A549 treated with AZD2906 at 1 μM for 4 hours (cell line): ENCODE measurements at places on chromosomes 7 and 10. TPM values are rescaled to one million over a fixed set of nuclear protein-coding genes. Genes with fewer than 3 reads are reported as not detected.

Gene ZNF680
- total RNA-seq = 1.5 to 2.8 TPM (median 2.1 TPM) in 5 replicates

Gene ZNF804B
- total RNA-seq = not detected in 5 replicates

Gene SPDYE2
- total RNA-seq = not detected in 5 replicates

Gene GBX1
- 0.09 TPM in 1 of 5 replicates, not detected in the others for total RNA-seq

Gene LRMDA
- total RNA-seq = 3.8 to 4.7 TPM (median 4.1 TPM) in 5 replicates

Gene EBF3
- total RNA-seq = 0.13 to 0.33 TPM (median 0.20 TPM) in 5 replicates

Gene PLEKHS1
- 0.02 to 0.06 TPM (median 0.03 TPM) in 4 of 5 replicates, not detected in the other for total RNA-seq

Gene RBP3
- not detected in 5 replicates for total RNA-seq

Gene CYP3A7
- total RNA-seq = 0.05 TPM in 1 of 5 replicates, not detected in the others

Gene LRRD1
- total RNA-seq = not detected in 5 replicates

Gene ZNF503
- total RNA-seq = 6.0 to 8.8 TPM (median 8.4 TPM) in 5 replicates

Gene ACBD7
- total RNA-seq = 1.0 to 1.4 TPM (median 1.2 TPM) in 5 replicates
